ENCODE measurements at places on chromosomes 11 and 22.
A peak's percentile ranks its signal among the peaks of the same experiment; 100 is the strongest.

DNA sequence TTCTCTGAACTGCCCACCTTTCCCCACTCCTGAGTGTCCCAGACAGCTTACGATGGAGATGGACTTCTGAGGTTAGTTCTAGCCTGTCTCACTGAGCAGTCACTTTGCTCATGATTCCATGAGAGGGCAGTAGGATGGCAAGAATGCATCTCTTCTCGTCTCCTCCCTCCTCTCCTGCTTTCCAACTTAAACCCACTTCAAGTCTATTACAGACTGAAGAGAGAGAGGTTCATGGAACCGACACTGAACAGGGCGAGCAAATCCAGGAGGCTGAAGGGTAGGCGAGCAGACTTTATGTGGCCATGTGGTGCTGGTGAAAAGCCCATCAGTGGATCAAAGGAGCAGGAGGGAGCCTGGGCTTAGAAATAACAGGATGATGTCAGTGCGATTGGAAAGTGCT, 38.6 kb downstream of the CEP164 start:
- no peak for DNase-seq

GRCh38 chr11:120039039-120039438, 98.9 kb downstream of the TRIM29 start:
- DNase-seq: no peak

DNA sequence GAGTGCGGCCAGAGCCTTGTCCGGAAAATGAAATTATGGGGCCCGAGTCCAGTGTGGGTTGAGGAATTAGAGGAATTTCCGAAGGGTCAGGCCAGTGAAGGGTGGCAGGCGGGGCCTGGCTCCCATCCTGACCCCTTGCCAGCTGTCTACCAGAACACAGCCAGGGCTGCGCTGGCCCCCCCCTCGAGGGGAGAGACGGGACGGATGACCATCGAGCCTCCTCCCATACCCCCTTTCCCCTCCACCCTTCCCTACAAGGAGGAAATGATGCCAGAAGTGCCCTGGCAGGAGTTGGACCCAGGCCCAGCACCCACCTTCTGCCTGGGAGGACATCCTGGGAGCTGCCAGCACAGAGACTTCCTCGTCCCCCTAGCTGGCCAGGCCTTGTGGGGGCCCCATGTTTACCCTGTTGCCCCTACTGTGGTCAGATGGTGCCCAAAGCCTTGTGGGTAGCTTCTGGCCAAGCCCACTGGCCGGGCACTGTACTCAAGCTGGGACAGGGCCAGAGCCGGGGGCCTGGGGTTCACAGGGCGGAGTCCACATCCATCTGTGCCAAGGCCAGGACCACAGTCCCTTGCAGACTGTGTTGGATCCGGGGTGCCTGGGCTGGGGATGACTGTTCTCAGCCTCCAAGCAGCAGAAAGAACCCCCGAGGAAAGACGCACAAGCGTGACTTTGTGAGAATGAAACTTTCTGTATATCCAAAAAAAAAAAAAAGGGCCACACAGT, 20.8 kb downstream of the ARVCF start:
- no peak for DNase-seq

DNA sequence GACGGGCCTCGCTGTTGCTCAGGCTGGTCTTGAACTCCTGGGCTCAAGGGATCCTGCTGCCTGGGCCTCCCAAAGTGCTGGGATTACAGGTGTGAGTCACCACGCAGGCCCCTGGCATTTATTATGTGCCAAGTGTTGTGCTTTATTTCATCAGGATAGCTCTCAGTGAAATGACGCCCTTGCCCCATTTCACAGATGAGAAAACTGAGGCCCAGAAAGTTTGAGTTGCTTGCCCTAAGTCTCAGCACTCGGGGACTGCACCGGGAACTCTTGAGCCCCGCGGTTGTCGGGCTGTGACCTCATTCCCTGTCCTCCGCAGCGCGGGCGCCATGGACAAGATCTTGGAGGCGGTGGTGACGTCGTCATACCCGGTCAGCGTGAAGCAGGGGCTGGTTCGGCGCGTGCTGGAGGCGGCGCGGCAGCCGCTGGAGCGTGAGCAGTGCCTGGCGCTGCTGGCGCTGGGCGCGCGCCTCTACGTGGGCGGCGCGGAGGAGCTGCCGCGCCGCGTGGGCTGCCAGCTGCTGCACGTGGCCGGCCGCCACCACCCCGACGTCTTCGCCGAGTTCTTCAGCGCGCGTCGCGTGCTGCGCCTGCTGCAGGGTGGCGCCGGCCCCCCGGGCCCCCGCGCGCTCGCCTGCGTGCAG, 7.3 kb downstream of the USP35 start:
- DNase-seq: no peak

DNA sequence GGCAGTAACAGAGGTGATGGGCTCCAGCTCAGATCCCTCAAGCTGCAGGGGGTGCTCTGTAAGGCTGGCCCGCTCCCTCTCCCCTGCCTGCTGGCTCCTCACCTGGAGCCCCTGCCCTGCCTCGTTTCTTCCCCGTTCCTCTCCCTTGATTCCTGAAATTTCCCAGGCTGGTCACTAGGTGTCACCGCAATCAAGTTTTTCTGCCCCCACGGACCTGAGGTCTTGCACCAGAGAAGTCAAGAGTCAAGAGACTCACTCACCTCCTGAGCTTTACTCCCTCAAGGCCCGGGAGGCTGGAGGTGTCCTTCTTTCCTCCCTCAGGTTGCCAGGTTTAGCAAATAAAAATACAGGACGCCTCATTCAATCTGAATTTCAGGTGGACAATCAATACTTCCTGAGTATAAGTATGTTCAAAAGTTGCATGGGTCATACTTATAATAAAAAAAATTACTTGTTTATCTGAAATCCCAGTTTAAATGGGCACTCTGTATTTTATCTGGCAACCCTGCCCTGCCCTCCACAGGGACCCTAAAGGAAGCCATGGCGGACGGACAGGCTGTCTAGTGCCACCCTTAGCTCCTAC, 69.2 kb downstream of the SCUBE1 start:
- peak; percentile 41 for DNase-seq

DNA sequence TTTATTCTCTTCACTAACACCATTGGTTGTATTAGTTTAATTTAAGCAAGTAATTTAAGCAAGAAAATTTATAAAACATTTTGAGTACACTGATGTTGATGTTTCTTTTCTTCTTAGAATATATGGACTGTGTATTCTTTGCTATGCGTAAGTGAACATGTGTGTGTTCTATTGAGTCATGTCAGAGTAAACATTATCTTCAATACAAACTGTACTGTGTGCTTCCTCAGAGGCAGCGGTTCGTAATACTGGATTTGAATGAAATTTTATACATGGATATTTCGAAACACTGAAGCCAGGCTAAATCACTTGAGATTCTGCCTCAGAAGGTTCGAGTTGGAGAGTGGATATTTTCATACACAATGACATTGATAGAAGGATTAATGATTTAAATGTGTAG, 452.6 kb downstream of the LUZP2 start:
- DNase-seq: no peak

DNA sequence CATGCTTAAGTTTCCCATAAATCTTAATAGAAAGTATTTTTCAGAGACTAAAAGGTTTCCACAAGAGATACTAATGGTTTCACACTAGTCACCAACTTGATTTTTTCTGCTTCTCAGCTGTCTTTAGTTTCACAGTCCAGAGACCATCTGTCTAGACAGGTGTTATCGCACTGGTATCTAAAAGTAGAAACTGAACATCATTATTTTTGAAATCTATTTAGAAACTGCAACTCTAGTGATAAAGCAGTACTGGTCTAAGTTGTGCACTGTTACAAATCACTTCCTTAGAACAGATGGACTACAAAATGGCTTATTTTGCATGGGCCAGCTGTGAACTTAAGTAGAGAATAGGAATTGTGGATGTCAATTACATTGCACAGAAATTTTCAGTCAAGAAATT, 78.0 kb downstream of the CNTN5 start:
- no peak for DNase-seq
